ENCODE measurements at places on chromosomes 6 and 20. TPM values are rescaled to one million over a fixed set of nuclear protein-coding genes. Genes with fewer than 3 reads are reported as not detected.

FOXA2 gene
- total RNA-seq: not detected

CLPSL1 gene
- not detected for total RNA-seq

RAMACL gene
- total RNA-seq: 2.3 TPM

ISM1 gene
- total RNA-seq: not detected
